ENCODE measurements at places on chromosomes 11 and 22. TPM values are rescaled to one million over a fixed set of nuclear protein-coding genes. Genes with fewer than 3 reads are reported as not detected.

The UCP3 gene
- total RNA-seq: 3.6 TPM

The CREBZF gene
- 74.1 TPM for total RNA-seq

DNA sequence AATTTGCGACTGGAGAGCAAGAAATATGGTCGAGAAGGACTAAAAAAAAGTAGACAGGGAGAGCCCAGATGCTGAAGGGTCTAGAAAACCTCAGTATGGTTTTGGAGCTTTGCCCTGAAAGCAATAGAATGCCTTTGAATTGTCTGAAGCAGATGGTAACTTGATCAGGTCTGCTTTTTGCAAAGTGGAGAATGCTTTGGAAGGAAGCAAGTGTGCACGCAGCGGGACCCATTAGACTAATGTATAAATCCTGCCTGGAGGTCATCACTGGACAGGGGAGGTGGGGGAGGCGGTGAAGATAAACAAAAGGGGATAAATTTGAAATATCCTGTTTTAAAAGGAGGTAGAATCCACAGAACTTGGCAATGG lies 757 bp upstream of the HINFP start:
- peak; percentile 46 for DNase-seq

DNA sequence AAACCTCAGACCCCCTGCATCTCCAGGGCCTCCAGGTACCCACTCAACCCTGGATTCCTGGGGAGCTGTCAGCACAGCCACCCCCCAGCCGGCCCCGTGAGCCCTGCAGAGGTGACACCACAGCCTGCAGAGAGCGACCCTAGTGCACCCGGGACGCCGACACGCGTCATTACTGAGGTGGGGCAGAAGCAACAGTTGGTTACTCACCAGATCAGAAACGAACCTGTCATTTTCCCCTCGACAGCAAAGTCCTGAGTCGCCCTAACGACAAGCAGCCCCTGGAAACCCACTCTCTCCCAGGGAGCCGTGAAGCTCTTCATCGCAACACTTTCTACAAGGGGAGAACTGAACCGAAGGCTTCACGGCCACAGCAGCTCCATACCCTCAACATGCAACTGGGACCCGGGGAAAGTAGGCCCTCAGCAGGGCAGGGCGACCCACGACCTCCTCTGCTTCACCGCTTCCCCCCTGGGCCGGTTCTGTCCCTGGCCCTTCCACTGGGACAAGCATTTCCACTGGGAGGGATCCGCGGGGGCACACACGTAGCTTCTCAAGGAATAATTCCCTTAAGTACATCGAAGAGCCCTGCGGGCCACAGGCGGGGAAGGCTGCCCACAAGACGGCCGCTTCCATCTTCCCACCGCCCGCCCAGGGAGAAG lies 1.6 kb downstream of the BRD1 start:
- peak; percentile 28 for DNase-seq

The BBOX1 gene
- total RNA-seq: not detected

The SCGB1D1 gene
- total RNA-seq: not detected

- DNase-seq: peak; percentile 86
Observed at GRCh38 chr11:36492724-36493304, 17.3 kb downstream of the TRAF6 start.

DNA sequence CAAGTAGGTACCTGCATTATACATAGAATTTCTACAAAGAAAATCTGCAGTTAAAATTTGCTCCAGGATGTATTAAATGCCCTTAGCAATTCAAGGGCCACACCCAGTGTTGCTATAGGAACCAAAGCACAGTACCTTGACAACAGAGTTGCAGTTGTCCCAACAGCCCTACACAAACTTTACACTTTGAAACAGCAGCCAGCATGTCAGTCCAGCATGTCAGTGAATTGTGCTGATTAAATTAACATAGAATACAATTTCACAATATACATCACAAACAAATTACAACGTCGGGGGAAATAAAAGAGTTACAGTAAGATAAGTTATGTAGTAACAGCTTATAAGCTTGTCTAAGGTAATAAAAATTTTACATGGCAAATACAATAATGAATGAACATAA lies 389.2 kb downstream of the SOX6 start:
- peak; percentile 14 for DNase-seq

The B4GALNT4 gene
- total RNA-seq: 28.9 TPM

GRCh38 chr11:123055191-123055901 lies 6.6 kb downstream of the HSPA8 start:
- peak; percentile 34 for DNase-seq

- peak; percentile 18 for DNase-seq
Observed at GRCh38 chr11:84719935-84720577, 907.1 kb downstream of the DLG2 start.

The NR1H3 gene
- 14.5 TPM for total RNA-seq

The MGAT3 gene
- 2.7 TPM for total RNA-seq

DNA sequence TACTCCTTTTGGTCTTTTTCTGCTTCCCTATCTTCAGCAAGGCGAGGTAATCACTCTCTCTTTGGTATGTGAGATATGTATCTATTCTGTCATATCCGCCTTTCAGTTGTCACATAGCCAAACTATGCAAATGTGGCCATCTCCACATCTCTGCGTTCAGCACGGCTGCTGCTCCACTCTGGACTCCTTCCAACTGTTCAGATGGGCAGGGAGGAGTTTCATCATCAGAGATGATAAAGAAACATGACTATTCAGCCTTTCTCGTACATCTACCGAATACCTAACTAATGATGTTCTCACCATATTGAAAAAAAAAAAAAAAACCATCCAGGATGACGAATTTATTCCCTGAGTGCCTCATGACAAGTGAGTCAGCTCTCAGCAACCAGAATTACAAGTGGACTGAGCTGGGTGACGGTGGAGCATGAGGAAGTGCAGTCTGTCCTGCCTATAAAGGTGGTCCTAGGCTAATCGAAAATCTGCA lies 899.6 kb downstream of the OPCML start:
- DNase-seq: peak; percentile 61

All from A673 (cell line).